ENCODE measurements at places on chromosomes 7 and 10.

GRCh38 chr7:121525155-121525819 lies 129.2 kb upstream of the FAM3C start:
- DNase-seq = no peak

- no peak for DNase-seq
Observed at GRCh38 chr10:12382157-12382548, 32.8 kb downstream of the CAMK1D start.

DNA sequence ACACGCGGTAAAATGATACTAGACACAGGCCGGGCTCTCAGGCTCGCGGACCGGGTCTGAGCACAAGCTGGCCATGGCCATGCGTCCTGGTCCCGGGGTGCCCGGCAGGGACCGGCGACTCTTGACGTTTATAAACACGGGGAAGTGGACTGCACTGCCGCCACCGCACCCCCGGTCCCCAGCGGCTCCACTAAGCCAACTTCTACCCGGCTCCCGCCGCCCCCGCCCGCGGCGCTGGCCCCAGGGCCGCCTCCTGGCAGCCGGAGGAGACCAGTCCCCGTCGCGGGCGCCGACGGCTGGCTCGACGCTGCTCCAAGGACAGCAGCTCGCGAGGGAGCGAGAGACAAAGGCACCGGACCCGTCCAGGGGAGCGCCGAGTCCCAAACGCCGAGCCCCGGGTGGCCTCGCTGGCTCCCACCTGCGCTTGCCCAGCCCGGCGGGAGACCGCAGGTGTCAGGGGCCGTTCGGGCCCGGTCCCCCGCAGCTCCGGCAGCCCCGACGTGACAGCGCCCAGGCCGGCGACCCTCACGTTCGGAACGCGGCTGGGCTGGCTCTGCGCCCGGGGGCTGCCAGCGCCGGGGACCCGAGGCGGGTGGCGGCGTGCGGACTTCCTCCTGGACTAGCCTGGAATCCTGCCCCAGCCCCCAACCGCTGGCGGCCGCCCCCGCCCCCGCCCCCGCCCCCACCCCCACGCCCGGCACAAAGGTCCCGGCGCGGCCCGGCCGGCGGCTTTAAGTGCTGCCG lies 517 bp downstream of the ITGB1 start:
- no peak for DNase-seq

GRCh38 chr7:18754766-18755165 lies 259.2 kb downstream of the HDAC9 start:
- DNase-seq = no peak

- DNase-seq = no peak
Observed at GRCh38 chr7:823649-824048, 8.6 kb upstream of the SUN1 start.

- DNase-seq = no peak
Observed at GRCh38 chr10:129398711-129399141, 68.3 kb upstream of the MGMT start.

DNA sequence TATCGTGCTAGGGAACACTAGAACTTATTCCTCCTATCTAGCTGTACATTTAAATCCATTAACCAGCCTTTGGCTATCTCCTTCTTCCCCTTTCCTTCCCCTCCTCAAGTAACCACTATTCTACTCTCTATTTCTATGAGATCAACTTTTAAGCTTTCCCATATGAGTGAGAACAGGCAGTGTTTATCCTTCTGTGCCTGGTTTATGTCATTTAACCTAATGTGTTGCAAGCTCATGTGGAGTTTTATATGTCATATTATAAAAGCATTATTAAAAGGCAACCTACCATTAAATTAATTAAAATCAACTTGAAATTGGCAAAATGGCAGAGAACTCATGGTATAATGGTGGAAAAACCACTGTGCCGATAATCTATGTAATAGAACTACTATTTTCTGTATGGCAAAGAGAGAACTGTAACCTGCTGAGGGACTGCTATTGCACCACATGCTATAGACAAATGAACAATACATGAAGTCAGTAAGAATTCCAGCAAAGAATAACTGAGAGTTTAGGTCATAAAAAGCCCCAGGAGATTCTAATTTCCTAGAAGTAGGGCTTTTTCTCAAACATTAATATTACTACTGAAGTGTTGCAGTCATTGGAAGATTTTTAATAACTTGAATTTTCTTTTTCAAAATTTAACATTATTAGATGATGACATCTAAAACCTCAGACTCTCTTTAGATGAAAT lies 81.8 kb downstream of the LRRN3 start:
- no peak for DNase-seq

GRCh38 chr7:128781126-128781525 lies 5.5 kb upstream of the OPN1SW start:
- DNase-seq = no peak

GRCh38 chr7:115840702-115841101 lies 189.9 kb downstream of the TFEC start:
- DNase-seq = no peak

- DNase-seq = no peak
Observed at GRCh38 chr7:32403463-32404229, 86.5 kb downstream of the LSM5 start.

DNA sequence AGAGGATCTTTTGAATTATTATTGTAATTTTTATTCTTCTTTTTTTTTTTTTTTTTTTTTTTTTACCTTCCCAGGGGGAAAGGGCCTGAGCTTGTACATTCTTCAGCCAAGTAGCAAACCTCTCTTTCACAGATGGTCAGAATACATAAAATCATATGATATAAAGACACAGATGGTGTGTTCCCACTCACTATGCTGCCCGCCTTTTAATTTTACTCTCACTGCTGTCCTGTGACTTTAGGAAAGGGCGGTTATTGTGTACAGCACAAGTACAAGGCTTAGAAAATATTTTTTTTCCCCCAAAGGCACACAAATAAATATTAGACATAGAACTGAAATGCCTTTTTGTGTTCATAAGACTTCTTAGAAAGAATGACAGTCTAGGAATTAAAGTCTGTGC lies 213.6 kb downstream of the RPS24 start:
- no peak for DNase-seq

DNA sequence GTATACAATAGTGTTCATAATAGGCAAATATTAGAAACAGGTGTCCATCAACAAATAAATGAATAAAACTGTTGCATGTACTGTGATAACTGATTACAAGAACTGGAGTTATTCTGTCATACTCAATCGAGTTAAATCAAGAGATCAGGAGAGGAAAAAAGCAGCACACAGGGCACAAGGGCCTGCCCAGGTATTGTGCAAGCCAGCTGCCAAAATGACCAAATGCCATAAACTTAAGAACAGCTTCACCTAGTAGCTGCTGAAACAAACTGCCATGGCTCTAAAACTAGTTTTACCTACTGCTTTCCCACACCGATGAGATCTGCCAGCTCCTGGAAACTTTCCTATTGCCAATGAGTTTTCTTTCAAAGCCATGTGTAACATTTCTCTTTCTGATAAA lies 12.2 kb downstream of the GSAP start:
- DNase-seq = no peak

GRCh38 chr10:43865265-43866135 lies 216.8 kb upstream of the ZNF32 start:
- DNase-seq = no peak

DNA sequence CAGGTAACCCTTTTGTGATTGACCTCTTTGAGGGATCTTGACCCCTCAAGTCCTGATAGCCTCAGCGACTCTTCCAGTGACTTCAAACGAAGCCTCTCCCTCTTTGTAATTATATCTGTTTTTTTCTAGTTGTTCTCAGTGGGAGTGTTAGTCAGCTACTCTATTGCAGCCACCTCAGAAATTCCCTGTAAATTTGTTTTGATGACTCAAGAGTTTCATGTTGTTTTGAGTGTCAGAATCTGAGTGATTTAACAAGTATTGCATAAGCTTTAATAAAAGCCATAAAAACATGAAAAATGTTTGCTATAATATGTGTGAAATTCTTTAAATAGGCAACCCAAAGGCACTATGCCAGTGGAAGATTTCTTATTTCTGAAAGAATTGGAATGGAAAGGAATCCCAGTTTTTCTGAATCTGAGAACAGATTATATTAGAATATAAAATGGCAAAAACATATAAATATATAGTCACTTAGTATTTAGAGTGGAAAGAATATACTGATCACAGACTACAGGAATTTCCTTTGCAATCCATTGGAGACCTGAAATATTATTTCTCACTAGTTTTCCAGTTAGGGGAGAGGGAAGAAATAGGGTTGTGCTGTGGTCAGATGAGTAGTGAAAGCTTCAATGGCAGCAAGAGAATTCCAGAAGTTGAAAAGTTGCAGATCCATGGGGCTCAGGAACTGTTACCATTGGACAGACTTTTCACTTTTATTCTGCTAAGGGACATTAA lies 94.4 kb upstream of the SEMA3C start:
- no peak for DNase-seq

DNA sequence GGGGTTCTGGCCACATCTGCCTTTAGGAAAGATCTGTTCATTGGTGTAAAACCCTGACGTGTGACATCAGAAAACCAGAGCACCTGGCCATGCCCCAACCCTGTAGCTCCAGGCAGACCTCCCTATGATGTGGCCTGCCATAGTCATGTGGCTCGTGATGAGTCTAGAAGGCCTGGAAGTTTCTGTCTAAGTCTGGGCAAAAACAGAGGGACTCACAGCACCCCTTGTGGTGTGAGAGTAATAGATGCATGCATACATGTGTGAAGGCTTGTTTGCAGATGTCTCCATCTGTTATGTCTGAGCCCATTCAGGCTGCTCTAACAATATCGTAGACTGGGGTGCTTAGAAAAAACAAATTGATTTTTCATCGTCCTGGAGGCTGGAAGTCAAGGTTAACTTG lies 309.3 kb downstream of the PAXIP1 start:
- DNase-seq = no peak

DNA sequence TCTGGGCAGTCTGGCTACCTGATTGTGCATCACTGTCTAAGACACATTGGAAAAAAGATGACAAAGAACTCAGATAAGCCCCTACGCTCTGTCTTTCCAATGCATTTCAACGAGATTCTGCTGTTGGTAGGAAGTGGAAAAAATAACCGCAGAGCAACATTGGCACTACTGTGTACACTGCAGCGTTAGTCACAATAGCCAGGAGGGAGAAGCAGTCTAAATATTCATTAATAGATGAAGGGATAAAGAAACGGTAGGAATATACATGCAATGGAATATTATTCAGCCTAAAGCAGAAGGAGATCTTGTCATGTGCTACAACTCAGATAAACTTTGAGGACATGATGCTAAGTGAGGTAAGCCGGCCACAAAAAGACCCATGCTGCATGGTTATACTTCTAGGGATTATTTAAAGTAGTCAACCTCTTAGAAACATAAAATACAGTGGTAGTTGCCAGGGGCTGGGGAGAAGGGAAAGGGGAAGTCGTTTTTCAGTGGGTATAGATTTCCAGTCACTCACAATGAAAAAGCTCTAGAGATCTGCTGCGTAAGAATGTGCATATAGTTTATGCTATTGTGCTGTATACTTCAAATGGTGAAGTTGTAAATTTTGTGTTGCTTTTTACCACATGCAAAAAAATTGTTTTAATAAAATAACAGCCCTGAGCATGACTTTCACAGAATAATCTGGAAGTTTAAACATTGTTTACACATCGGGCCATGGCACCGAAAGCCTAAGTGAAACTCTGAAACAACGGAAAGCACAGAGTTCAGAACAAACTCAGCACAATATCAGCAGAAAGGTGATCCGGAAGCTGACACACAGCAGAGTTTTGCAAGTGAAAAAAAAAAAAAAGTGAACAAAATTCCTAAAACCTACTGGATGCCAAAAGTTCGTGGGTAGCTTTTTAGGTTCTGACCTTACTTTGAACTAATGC lies 40.1 kb downstream of the ELMO1 start:
- DNase-seq = no peak
